ENCODE measurements at places on chromosomes 5 and 9.

- DNase-seq = no peak
Observed at GRCh38 chr5:178606269-178606668, 16.1 kb upstream of the COL23A1 start.

DNA sequence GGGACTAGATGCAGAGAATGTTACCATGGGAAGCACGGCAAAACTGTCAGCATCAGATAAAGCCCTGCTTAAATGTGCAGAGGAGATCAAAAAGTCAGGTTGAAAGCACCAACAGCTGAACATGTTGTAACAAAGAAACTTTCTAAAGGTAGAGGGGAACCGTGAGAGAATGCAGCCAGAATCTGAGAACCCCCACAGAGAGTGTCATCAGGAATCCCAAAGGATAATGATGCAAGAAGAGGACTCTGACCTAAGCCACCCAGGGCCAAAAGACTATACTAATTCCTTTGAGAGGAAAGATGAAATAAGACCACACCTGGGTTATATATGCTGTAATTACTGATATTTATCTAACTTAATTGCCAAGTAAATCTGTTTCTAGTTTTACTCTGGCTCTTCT lies 116.6 kb downstream of the PCSK1 start:
- DNase-seq = no peak

- no peak for DNase-seq
Observed at GRCh38 chr9:95030344-95030743, 287.2 kb downstream of the FANCC start.

DNA sequence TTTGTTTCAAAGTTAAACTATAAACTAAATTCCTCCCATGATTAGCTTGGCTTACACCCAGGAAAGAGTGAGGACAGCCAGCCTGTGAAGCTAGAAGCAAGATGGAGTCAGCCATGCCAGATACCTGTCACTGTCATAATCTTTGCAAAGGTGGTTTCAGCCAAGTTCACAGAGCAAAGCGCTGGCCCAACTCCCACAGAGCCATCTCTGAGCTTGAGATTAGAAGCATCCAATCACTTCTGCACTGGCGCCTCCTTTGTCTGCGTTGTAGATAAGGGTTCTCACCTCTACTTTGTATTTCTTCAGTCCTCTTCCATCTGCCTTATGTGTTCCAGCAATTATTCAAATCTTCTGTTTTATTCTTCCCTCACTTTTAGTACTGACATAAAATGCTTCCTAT lies 119.4 kb upstream of the ACO1 start:
- DNase-seq = no peak

DNA sequence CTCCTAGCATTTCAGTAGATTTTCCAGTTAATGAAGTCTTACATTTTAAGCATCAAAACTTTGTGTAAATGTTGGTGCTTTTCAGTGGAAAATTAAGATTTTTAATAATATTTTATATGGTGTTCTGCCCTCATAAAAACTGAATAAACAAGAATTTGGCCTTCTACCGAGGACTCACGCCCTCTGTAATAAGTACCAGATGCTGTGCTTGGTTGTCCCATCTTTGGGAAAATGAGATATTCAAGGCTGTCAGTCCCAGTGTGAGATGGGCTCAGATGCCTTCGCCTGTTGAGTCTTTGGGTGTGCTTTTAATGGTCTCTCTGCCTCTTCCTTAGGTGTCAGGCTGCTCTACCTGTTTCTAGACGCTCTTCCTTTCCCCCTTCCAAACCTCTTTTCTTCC lies 28.7 kb downstream of the GALNT12 start:
- DNase-seq = no peak

DNA sequence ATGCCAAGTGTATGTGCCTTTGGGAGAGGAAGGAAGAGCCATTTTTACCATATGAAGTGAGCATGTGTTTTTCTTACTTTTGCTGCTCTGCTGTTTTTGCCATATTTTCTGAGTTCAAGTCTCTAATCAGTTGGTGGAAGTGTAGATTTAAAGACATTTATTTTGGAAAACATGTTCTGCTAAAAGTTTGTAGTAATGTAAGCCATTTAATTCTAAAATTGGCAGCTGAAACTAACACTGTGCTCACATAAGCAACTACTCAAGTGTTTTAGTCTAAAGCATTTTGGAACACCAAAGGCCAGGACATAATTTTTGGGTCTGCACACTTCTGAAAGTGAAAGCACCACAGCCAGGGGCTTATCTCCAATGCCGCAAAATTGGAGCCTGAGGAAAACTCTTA lies 363.4 kb upstream of the ZNF608 start:
- no peak for DNase-seq

DNA sequence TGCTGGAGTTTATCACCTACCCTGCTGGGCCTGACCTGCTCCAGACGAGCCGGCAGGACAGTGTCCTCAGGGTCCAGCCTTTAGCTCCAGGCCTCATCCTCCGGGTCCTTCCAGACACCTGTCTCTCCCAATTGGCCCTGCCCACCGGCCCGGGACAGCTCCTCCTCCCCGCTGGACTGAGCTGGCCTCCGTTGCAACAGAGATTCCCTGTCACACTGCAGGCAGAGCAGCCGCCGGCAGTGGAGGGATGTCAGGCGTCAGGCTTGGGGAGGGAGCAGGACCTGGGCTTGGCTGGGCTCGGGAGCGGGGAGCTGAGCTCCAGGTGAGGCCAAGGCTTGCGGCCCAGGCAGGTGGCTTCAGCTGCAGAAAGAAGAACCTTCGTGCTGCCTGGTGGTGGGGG lies 1.7 kb downstream of the KCNT1 start:
- no peak for DNase-seq

DNA sequence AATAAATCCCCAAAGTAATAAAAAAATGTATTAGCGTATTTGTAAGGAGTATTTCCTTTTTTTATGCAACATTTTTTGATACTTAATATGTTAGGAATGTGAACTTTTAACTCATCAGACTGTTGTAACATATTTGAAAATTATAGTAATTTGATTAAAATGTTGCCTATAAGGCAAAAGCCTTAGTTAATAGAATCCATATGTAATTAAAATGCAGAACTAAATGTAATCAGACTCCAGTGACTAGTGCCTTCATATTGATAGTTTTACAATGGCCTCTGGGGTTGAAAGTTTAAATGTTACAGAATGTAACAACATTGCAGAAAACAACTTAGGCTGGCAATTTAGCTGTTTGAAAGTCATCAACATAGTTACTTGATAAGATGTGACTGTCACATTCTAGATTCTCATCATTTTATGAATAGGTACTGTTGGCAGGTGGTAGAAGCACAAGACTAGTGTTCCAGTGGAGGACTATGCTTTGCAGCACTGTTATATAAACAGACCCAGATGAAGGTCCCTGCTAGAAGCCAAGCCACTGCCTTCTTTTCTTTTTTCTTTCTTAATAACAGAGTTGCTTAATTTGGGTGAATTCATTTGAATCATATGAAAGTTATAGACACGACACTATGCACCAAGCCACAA lies 382.9 kb downstream of the CCDC171 start:
- no peak for DNase-seq

DNA sequence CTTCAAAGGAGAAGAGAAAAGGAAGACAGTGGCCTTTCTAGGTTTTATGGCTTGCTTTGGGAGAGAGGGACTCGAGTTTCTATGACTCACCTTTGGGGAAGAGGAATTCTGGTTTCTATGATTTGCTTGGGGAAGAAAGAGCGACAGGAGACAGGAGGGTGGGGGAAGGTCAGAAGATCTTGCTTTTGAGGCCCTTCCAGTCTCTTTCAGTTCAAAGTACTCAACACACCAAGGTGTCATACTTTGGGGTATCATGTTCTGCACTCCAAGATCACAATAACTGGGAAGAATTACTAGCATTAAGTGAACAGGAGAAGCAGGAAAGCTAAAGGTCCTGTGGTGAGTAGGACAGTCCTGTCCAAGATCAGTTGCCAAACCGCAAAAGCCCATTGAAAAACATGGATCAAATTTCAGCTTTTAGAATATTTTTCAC lies 324.5 kb downstream of the ARHGEF28 start:
- DNase-seq = no peak

- DNase-seq = no peak
Observed at GRCh38 chr5:119274767-119275130, 81.1 kb upstream of the TNFAIP8 start.

GRCh38 chr5:181235323-181235688 lies 8.4 kb downstream of the RACK1 start:
- DNase-seq = no peak

DNA sequence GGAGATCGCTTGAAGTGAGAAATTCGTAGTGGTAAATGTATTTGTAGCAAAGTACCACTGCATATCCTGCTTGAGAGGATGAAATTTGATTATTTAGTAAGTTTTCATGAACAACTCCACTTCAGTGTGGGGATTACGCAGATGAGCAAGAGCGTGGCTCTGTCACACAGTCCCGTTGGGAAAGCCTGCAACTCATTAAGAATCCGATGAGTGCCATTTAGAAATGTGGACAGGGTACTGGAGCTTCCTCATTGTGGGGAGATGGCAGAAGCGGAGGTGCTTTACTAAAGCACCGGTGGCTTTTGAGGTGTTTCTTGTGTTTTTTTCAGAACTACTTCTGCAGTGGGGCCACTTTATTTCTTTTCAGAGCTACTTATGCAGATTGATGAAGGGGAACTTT lies 1.4 kb downstream of the TJP2 start:
- no peak for DNase-seq

DNA sequence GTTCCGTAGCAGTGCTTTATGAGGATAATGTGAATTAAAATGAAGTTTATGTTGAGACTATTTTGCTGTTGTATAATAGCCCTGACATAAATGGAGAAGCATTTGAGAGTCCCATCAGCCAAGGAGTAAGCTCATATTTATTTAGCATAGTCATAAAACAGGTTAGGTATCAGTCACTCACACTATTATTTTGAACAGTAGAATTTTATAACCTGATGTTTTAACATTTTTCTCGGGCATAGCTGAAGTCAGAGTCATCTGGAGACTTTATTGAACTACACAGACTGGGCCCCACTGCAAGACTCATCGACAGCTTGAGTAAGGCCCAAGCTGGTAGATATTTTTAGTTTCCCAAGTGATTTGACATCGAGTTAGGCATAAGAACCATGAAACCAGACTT lies 620.3 kb upstream of the WWC1 start:
- DNase-seq = no peak

DNA sequence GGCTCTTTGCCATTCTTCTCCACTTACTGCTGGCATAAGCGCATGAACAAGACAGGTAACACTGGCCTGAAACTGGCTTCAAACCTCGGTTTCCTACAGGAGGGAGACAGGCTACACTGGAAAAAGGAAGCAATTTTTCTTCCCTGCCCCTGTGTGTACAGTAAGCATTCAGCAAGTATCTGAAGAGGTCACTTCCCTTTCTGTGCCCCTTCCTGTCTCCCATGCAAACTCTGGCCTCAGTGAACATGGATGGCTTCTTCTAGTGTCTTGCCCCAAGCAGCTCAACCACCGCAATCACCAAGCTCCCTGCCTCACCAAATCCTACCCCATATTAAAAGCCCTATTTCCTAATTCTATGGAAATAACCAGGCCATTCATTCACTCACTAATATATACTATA lies 42.4 kb downstream of the SERINC5 start:
- no peak for DNase-seq

DNA sequence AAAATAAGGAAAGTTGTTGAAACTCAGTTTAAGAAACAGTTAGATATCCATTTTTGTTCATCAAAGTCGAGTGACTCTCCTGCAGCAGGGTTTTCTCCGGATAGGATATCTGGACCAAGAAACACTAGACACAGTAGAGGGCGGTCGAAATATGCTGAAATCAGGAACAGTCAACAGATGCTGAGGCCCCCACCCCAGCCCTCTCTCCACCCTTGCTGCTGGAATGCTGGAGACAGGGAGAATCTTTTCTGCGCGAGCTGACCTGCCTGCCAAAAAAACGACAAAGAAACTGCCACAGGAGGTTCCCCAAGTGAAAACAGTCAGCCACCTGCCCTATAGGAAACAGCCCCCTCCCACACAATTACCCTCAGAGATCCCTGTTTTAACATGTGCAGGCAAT lies 4.3 kb upstream of the IL13 start:
- DNase-seq = no peak

- no peak for DNase-seq
Observed at GRCh38 chr5:78794693-78795215, 146.2 kb upstream of the LHFPL2 start.

GRCh38 chr5:125526966-125527365 lies 780.5 kb upstream of the ZNF608 start:
- no peak for DNase-seq

DNA sequence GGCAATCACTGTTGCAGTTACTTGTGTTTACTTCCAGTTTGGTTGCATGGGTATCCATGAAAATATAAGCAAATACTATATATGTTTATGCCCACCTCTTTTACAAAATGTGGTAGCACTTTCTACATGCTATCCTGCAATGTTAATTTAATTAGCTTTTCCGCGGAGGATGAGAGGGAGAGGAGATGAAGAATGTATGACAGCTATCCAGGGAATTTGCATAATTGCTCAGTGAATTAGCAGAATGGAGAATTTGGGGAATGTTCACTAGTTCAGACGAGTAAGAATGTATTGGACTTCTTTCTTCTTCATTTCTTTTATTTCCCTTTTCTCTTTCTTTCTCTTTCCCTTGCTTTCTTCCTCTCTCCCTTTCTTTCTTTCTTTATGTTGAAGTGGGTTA lies 140.7 kb upstream of the SLC28A3 start:
- no peak for DNase-seq

- no peak for DNase-seq
Observed at GRCh38 chr5:79853028-79853427, 138.0 kb downstream of the MTX3 start.

DNA sequence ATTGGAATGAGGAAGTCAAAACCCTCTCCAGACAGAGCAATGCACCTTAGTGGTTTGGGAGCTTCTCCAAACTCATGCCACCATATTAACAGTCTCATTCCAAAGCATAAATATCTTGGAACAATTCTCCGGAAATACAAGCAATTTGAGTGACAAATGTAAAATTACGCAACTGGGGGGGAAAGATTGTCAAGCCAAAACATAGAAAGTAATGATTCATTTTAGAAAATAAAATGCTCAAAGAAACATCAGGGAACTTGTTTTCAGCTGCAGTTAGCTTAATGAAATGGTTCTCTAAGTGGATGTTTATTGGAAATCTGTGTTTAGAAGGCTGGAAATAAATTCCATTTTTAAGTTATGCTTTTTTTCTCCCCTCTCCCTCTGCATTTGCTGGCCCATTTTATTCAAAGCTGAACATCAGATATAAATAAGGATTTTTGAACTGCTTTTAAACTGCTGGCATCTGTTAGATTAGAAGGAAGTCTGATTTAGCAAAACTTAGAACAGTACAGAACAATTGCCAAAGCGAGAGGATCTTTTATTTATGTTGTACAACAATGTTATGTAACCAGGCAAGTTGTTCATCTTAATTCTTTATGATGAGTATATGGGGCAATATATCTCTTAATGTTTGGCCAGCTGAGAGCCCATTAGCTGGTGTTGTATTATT lies 551.9 kb downstream of the PRELID2 start:
- no peak for DNase-seq

GRCh38 chr5:177445917-177446199 lies 756 bp upstream of the PRR7 start:
- no peak for DNase-seq

DNA sequence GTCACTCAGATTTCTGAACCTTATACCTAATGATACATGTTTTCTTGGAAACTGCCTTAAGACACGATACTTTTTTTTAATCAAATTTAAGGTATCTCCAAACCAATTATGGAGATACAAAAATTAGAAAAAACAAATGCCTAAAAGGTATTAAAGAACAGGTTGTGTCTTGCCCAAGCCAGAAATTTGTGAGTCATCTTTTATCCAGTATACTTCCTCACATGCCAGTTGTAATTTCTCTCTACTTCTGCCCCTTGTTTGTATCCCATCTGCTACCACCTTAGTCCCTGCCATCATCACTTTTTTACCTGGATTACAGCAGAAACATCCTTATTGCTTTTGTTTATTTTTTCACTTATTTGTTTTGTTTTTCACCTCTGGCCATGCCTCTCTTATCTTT lies 571.2 kb upstream of the DAB2 start:
- no peak for DNase-seq

Measured in stimulated activated CD4-positive, alpha-beta T cell treated with anti-CD3 and anti-CD28 coated beads, Interleukin-1b, Interleukin-23, amount 100 ng/mL, for 4 hours (primary cell).